AG09319 (cell line): ENCODE measurements at places on chromosomes 12 and 14.

DNA sequence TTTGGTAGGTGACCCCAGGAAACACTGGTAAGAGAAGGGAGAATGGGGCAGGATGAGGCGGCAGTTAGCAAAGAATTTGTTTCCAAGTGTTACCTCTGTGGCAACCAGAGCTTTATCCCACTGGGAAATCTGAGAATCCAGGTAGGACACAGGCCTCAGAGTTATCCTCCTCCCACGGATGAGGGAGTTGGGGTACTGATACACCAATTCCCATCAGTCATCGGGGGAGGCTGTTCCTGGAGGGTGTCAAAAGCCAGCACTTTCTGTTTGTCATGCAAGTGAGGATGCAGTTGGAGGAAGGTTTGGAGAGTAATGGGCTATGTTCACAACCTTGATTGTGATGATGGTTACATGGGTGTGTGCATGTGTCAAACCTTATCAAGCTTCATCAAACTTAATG lies 221.2 kb upstream of the SFSWAP start:
- no peak for DNase-seq

GRCh38 chr12:59698600-59698999 lies 102.8 kb downstream of the SLC16A7 start:
- DNase-seq, result peak; percentile 46

GRCh38 chr14:22314183-22314820 lies 274.7 kb downstream of the DAD1 start:
- DNase-seq, result no peak

DNA sequence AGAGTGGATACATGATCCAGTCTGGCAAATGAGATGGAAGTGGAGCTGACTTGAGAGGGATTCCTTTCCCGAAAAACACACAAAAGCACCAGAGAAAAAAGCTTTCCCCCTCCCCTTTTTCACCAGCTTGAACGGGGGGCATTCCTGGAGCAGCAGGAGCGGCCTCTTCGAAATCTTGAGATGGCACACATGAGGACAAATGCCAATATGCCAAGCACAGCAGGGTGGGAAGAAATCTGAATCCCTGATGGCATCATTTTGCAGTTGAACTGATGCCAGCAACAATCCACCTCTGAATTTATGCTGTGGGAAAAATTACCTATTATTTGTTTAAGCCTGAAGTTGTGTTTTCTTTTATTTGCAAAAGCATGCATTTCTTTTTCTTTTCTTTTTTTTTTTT lies 29.7 kb upstream of the BICD1 start:
- no peak for DNase-seq

- no peak for DNase-seq
Measured at GRCh38 chr12:18400186-18400585, 138.9 kb downstream of the PIK3C2G start.
